ENCODE measurements at places on chromosomes 2 and 18. TPM values are rescaled to one million over a fixed set of nuclear protein-coding genes. Genes with fewer than 3 reads are reported as not detected.

GRCh38 chr2:132790207-132790785 lies 120.3 kb upstream of the LYPD1 start:
- DNase-seq, result no peak

DNA sequence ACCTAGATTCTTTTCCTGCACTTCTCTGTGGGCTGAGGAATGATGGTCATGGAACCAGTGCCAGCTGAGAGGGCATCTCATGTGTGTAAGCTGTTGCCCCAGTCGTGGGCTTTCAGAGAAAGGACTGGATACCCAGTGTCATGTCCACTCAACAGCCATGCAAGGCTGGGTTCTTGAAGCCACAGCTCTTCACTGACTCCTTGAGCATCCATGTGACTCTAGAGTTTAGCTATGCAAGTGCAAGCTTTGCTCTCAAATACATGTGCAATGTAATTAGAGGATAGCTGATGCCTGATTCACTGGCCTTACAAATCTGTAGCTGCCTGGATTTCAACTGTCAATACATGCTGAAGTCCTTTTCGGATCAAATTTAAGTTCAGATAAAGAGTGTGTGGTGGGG lies 46.8 kb upstream of the EML6 start:
- no peak for DNase-seq

GRCh38 chr18:22185273-22185672 lies 15.9 kb downstream of the GATA6 start:
- DNase-seq, result no peak

- no peak for DNase-seq
Measured at GRCh38 chr18:2547477-2548087, 23.7 kb downstream of the METTL4 start.

DNA sequence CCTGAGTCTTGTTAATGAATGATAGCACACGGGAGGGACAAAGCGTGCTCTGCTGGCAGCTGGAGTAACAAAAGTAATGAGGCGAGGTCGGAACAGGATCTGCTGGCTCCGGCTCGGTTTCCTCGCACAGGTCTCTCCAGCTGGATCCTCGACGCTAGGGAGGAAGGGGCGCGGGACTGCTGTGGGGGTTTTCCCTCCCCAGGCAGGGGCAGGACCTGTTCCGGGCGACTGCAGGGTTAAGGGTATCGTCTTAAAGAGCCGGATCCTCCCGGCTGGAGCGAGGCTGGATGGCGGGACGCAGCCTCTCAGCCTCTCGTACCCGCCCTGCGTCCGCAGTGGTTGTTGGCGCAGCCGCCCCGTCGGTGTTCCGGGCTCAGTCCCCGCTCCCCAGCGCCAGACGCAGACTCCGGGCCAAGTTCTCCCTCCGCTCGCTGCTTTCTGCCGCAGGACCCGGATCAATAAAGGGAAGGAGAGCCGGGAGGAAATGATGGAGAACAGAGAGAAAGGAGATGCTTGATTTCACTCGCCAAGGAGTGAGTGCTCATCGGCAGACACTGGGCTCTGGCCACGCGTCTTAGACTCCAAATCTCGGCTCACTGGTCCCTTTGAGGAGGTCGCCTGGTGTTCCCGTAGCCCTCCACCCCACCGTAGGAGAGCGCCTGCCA lies 1.1 kb upstream of the LIPG start:
- DNase-seq, result no peak

- no peak for DNase-seq
Measured at GRCh38 chr2:130796290-130796689, 40.4 kb upstream of the ARHGEF4 start.

Gene IGFBP5
- total RNA-seq, result 697 TPM

Data from ureter (tissue), 1 donor.